BJ (cell line): ENCODE measurements at places on chromosomes 2 and 18.

DNA sequence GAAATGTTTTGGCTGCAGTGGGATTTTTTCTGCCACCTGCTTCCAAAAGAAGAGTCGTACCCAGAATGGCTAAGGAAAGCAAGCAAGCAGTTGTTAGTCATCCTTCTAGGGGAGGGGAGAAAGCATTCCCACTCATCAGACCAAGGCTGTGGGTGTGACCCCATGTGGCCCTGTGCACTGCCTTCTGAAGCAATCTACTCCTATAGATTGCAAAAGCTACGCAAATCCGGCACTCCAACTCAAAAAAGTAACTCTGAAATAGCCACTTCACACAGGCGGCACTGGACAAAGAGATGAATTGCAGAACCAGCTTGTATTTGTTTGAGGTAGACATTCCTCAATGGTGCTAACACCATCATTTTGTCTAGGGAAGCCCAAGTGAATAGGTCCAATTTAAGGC, 44.3 kb downstream of the ST3GAL5 start:
- DNase-seq: no peak

DNA sequence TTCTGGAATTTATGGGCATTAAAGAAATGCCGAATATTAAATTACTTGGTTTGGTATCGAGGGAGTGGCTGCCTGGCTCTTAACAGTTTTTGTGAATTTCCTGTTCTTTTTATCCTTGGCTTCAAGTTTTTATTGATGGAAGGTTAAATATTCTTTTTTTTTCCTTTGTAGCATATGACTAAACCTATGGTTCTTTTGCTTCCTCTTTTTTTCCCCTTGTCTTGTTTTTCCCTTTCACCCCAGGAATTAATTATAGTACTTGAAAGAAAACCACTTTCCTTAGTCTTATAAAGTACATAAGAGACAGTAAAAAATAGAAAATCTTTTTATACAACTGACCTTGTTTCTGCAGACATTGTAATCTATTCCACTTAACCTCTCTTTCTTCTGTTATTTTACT, 42.4 kb downstream of the MGAT5 start:
- DNase-seq: no peak

DNA sequence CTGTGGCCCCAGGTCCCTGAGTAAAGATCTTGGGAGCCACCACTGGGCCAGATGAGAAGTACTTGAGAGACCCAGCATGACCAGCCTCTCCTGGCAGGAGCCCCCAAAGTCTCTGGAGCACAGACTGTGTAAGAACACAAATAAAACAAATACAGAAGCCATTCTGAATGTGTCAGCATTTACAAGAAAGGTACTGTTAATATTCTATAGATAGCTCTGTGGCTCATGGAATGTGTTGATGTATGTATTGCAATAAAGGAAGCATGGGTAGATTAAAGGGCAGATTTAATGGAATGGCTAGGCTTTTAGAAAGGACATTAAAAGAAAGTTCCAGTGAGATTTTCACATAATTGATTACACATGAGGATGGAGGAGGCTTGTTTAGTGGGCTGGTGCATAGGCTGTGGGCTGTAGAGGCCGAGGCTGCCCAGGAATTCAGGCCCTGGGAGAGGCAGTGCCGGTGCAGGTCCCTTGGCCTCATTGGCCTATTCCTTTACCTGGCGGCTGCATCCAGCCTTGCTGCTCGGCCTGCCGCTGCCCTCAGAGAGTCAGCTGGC, 127.7 kb upstream of the DLX2 start:
- no peak for DNase-seq

DNA sequence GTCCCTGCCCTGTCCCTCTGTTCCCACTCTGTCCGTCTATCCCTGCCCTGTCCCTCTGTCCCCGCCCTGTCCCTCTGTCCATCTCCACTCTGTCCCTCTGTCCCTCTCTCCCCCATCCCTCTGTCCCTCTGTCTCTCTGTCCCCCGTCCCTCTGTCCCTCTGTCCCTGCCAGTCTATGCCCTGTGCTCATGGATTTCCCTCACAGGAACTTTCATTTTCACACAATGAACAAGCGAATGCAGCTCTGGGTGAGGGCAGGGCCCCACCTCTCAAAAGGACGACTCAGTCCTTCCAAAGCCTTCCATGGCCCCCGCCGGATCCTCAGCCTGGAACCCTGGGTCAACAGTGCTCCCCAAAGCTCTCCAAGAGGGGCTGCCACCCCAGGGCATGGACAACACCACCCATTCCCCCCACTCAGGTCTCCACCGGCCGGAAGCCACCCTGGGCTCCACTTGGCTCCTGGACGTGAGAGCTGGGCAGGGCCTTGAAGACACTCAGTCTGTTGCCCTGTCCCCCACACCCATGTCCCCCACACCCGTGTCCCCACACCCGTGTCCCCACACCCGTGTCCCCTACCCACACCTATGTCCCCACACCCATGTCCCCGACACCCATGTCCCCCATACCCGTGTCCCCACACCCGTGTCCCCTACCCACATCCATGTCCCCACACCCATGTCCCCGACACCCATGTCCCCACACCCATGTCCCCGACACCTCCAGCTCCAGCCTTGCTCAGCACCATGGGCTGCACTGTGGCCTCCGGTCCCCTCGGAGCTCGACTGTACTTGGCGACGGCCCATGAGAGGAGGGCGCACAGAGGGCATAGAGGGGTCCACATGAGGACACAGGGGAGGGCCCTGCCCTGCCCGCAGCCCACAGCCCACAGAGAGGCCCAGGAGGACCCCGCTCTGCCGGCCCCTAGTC, 156.0 kb downstream of the PXDN start:
- DNase-seq: no peak
